ENCODE measurements at places on chromosomes 7 and 10.

- DNase-seq = no peak
Observed at GRCh38 chr10:31457858-31458257, 138.8 kb downstream of the ZEB1 start.

- no peak for DNase-seq
Observed at GRCh38 chr10:43684292-43684559, 35.5 kb upstream of the ZNF32 start.

DNA sequence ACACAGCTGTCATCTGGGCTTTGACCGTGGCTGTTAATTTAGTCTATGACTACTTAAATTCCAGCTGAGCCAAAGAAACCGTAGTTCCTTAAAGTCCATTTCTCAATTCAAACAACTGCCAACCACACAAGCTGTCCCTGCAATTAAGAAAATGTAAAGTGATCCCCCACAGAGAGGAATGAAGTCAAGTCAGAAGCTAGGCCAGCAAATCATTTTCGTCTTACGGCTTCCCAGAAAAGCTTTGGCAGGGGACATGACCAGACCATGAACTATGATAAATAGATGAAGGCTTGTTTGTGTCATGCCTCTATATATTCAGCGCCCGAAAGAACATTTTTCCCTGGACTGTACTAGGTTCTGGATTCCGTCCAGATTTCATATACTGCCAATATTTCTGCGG, 54.6 kb downstream of the HACD1 start:
- no peak for DNase-seq

DNA sequence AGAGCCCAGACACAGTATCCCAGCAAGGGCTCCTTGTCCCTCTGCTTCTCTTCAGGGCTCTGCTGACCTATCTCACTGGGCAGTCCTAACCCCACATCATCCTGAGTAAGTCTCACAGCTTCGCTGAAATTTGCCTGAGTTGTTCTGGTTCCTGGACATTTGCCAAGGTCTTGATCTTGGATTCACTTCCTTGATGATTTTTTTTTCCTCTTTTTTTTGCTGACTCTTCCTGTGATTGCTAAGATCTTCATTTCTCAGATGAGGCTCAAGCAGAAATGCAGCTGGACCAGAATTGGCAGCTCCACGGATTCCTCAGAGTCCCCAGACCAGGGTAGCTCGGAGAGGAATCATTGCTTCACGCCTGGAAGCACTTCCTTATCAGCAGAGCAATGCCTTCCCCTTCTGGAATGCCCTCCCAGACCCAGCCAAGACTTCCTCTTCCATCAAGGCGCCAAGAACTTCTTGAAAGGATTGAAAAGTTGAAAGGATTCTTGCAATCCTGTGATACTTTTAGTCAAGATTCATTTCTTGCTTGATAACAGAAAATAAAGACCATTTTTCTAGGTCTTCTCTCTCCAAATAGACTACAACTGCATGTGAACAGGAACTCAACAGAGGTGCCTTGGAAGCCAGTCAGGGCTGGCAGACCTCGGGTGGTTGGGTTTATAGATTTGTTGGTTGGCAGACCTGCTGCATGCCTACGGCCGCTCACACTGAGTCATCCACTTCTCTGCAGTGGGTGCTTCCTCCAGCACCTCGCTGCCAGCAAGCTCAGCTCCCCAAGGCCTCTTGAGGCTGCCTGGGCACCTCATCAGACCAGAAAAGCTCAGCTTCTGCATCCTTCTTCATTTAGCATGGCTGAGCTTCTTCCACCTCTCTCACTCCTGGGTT, 8.8 kb upstream of the AFAP1L2 start:
- DNase-seq = no peak

DNA sequence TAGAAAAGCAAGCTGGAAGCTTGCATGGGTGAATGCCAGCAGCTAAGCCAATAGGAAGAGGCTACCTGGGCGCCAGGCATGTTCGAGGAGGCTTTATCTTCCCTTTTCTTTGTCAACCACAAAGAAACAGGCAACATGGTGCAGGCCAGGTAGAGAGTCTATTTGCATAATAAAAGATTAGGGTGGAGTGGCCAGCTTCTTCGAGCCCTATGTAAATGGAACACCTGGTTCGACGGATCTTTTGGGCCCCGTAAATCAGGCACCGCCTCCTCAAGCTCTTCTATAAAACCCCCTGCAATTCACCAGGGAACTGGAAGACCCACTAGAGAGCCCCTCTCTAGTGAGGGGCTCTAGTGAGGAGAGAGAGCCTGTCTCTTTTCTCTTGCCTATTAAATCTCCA, 1106.2 kb upstream of the CELF2 start:
- DNase-seq = no peak

- DNase-seq = no peak
Observed at GRCh38 chr7:33233659-33234058, 104.3 kb downstream of the BBS9 start.

DNA sequence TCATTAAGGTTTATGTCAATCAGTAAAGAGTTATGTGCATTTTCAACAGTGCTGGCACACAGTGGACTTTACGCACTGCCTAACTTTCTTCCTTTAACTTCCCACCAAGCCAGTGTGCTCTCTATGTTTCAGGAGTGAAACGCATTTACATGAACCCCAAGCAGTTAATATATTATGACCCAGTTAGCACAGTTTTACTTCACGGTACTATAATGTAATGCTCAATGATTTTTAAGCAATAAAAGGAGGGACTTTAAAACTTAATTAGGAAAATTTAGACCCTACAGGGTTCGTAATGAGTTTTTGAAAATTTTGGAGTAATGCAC, 100.3 kb downstream of the C10orf90 start:
- no peak for DNase-seq

- DNase-seq = no peak
Observed at GRCh38 chr7:124012864-124013263, 20.0 kb downstream of the TMEM229A start.

GRCh38 chr7:25329815-25330214, 101.5 kb upstream of the NPVF start:
- no peak for DNase-seq

DNA sequence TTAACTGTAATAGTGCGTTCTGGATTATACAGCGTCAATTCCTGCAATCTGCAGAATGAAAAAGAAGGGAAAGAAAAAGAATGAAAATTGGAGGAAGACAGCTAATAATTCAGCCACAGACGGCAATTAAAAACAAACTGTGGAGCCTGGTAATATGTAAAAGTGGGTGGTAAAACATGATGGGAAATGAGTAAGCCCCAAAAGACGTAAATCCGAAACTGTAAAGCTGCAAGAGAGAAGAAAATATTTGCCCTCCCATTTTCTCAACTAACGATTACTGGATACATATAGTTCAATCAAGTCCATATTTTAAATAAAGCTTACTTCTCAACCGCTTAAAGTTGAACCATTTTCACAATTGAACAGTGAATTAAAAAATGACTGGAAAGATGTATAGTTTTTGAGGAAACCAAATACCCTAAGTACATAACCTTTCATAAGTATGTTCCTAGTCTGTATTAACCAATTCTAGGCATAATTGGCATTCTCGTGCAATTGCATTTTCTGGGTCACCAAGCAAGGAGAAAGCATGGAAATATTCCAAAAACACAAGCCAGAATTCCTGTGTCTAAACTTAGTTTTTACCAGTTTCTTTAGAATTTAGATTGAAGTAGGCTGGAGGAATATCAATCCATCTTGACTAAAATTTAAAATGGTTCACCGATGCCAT, 44.8 kb downstream of the MALSU1 start:
- DNase-seq = no peak

DNA sequence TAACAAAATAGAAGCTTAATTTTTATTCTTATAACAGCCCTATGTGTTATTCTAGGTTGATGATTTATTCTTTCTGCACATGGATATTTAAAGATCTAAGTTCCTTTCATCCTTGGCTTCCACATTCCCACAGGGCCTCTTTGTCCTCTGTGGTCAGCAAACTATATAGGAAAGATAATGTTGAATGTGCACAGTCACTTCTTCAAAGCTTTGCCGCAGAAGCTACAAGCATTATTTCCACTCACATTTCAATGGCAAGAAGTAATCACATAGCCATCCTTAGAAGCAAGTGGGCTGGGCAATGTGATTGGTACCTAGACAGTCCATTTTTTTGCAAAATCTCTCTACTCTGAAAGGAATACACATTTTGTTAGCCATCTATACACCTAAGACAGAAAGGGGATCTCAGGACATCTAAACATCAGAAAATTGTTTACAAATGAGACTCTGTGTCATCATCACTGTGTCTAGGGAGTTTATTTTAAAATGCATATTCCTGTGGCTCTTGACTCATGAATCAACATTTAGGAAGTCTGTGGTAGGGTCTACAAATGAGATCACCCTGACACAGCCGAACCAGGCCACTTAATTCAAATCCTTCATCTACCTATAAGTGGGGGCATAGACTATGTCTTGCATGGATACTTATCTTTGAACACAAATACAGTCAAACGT, 1060.5 kb downstream of the XPNPEP1 start:
- DNase-seq = no peak

DNA sequence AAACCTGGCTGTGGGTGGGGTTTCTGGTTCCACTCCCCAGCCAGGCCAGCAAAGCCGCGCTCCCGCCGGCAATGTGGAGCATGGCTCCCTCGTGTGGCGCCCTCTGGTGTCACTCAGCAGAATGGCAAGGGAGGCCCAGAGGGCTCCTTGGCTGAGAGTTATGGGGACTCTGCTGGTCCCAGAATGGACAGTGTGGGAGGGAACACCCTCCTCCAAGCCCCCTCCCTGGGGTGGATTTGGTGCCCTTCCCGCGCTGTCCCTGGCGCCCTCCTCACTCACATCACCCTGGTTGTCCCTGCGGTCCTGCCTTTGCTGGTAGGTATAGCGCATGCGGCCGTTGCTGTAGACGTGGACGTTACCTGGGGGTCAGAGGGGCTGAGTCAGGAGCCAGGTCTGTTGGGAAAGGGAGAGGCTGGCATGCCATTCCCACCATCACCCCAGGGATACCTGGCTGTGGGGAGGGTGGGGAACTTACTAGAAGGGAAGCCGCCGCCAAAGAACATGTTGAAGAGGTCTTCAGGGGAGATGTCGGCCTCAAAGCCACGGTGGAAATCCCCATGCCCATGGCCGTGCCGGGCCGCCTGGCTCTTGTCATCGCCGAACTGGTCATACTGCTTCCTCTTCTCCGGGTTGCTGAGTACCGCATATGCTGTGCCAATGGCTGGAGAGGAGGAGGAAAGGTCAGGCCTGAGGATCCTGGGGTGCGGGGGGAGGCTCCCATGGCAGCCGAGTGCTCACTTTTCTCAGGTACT, 14.0 kb downstream of the DNAJB12 start:
- peak; percentile 63 for DNase-seq

DNA sequence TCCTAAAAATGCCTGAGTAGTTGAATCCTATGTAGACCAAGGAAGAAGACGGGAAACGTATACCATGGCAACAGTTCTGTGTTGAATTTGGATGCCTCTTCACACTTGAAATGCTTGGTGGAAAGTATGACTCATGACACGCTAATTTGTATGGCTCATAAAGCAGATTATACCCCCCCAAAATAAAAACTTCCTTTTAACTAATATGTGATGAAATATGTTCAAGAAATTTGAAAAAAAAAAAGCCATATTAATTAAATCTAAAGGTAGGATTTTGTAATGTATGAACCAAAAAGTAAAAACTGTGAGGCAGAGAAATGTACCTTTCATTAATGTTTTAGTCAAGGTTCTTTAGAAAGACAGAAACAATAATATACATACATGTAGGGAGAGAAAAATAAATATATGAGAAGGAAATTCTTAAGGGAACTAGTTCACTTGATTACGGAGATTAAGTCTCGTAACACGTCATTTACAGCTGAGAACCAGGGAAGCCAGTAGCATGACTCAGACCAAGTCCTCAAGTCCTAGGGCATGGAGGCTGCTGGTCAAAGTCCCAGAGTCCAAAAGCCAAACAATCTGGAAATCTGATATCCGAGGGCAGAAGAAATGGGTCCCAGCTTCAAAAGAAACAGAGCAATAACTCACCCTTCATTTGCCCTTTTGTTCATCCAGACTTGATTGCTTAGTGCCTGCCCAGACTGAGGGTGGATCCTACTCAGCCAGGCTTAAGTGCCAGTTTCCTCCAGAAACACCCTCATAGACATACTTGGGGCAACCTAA, 485.1 kb downstream of the SEMA3D start:
- DNase-seq = no peak
